CD4-positive, alpha-beta T cell treated with Interleukin-2 at 100 ng/mL for 4 hours (primary cell): ENCODE measurements at places on chromosomes 7 and 10.

DNA sequence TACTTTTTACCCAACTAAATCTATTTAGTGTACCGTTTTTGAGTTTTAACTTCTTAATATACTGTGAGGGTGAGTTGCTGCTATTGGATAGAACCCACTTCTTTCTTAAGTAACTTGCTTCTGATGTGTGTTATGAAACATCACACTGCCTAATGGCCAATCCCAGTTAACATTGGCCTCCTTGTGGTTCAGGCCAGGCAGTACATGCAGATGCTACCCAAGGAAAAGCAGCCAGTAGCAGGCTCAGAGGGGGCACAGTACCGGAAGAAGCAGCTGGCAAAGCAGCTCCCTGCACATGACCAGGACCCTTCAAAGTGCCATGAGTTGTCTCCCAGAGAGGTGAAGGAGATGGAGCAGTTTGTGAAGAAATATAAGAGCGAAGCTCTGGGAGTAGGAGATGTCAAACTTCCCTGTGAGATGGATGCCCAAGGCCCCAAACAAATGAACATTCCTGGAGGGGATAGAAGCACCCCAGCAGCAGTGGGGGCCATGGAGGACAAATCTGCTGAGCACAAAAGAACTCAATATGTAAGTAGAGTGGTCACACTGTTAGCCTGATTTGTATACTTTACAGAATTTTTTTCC is 39.7 kb downstream of the TES start:
- no peak for DNase-seq

GRCh38 chr7:66507764-66508296 is 120.9 kb upstream of the KCTD7 start:
- no peak for DNase-seq

DNA sequence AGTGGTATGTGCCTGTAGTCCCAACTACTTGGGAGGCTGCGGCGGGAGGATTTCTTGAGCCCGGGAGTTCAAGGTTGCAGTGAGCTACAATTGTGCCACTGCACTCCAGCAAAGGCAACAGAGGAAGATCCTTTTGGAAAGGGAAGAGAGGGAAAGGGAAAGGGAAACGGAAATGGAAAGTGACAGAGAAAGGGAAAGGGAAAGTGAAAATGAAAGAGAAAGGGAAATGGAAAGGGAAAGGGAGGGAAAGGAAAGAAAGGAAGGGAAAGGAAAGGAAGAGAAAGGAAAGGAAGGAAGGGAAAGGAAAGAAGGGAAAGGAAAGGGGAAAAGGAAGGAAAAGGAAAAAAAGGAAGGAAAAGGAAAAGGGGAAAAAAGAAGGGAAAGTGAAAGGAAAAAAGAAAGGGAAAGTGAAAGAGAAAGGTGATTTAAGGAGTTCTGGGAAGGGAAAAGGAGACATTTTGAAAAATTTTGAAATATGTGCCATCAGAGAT is 2.3 kb upstream of the ZC3HAV1 start:
- no peak for DNase-seq

DNA sequence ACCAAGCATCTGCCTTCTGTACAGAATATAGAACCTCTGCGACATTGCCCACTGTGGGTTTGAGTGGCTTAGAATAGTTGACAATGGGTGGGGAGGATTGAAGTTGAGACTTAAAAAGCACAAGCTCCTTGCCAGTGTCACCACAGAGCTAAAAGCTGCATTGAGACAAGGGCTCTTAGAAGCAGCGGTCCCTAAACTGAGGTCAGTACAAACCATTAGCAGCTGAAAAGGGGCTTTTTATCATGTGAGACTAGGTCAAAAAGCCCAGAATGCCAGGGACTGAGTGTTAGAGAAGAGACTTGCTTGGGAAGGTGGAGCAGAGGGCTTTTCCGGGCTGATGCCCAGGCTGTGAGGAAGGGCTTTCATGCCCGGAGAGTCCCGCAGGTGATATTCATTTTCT is 91.3 kb downstream of the POU6F2 start:
- DNase-seq: no peak

DNA sequence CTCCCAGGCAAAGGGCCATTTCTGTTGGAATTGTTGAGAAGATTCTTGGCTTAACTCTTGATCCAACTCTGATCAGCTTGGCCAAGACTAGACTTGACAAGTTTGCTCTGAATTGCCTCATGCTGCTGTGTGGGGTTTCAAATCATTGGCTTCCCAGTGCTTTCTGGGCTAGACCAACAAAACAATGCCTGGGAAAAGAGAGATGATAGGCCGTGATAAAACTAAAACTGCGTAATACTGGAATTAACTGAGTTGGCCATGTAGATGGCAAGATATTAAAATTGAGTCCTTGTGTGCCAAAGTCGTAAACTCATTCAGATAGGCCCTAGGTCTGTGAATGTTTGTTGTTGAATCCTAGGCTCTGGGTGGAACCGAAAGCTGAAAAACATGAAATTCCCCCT is 222.6 kb downstream of the MGMT start:
- DNase-seq: no peak

DNA sequence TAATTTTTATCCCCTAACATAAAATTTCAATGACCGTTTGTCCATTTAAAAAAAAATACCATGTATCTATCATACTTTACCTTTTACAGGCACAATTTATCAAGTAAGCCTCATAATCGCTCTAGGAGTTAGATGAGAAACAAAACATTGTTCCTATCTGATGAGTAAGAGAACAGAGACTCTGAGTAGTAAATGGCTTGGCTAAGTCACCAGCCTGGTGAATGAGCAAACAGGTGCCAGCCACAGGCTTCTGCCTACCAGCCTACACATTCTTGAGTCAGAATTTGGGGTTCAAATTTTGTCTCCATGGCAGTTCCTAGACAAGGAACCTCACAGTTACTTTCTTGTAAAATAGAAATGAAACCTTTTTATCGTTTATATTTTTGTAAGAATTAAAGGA is 235.4 kb downstream of the HGF start:
- no peak for DNase-seq

- DNase-seq: no peak
Measured at GRCh38 chr7:107262857-107263256, 94.1 kb downstream of the HBP1 start.

- DNase-seq: no peak
Measured at GRCh38 chr10:634256-634655, 55.2 kb downstream of the DIP2C start.

GRCh38 chr7:9507290-9507689 is 1073.9 kb downstream of the NXPH1 start:
- DNase-seq: no peak

- DNase-seq: no peak
Measured at GRCh38 chr10:133094286-133094685, 6.6 kb downstream of the ADGRA1 start.

- DNase-seq: no peak
Measured at GRCh38 chr7:151808400-151809145, 68.3 kb downstream of the PRKAG2 start.

GRCh38 chr7:651032-651728 is 75.3 kb upstream of the DNAAF5 start:
- peak; percentile 20 for DNase-seq

DNA sequence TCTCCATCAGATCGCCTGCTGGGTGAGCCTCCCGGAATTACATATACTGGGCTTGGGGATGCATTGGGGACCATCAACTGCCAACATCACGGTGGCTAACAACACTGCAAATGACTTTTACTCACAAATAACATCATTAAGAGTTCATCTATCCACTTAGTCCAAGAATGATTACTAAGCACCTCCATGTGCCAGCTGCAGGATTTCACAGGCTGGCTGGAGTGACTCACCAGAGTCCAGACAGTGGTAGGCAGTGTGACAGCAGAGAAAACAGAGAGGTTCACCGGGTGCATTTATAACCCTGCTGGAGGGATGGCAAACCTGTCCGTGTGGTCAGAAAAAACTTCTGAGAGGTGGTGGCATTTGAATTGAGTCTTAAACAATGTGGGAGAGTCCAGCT is 3.2 kb upstream of the IGFBP3 start:
- DNase-seq: no peak

DNA sequence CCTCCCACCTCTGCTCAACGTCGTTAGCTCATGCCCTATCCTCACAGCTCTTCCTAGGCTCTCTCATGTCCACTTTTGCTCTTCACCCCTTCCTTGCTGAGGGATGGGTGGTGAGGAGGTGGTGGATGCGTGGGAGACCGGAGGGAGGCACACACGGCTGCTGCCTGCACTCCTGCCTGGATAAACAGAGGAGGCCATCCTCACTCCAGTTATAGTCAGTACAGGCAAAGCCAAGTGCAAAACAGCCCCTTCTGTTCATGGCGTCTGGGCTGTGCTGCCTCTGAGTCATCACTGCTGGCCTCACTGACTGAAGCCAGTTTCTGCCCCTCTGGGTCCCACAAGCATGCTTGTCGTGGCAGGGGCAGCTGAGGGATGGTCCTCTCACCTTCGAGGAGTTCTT is 31.9 kb upstream of the LRRC4 start:
- no peak for DNase-seq

DNA sequence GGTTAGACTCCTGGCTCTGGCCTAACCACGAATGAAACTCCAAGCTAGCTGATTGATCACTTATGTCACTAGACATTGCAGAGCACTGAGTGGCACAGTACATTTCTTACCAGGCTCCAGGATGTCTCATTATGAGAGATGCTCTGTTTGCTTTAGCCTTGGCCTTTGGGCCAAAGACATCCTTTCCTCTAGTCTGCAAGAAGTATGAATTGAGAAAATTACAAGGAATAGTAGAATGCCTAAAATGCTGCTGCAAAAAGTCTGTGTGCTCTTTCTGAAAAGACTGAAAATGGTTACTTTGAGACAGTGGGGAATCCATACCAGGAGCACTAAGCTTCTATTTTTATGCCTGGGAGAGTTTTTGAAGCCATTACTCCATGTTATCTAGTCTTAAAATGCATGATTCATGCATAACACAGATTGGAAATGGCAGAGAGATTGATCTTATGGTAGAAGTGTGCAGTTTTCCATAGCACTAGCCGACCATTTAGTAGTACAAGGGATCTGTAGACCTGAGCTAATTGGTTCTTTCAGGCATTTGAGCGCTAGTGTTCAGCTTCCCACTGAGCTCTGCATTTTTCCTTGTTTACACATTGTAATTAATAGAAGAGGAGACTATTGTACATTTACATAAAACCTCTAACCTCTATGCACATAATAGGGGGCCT is 303.8 kb downstream of the PRKG1 start:
- DNase-seq: no peak

DNA sequence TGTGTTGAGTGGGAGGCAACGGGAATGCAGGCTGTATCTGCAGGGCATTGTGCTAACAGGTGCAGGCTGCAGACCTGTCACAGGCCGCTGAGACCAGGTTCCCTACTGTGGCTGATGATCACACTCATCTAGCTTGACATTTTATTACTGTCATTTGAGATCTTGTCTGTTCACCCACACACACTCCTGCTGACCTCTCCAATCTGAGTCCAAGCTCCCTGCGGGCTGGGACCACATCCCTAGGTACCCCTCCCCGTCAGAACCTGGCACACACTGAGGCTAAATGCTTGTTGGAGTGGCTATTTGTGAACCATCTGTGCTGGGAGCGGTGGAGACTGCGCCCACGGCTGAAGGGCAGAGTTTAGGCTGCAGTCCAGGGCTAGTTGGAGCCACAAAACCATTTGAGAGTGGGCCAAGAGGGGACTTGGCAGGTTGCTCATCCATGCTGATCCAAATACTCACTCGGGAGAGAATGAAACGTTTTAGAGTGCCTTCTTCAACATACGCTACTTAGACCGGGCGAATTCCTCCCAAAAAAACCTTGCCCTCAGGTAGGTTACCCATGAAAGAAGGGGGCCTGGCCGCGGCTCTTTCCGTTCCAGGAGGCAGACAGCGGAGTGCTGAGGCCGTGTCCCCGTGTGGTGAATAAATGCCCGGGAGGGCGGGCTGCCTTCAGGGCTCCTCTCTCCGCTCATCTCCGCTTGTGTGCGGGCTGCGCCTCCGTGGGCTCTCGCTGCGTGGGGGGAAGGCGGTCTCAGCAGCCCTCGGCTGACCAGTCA is 164.4 kb downstream of the RGS10 start:
- DNase-seq: no peak

GRCh38 chr10:59085711-59086502 is 90.5 kb upstream of the PHYHIPL start:
- no peak for DNase-seq

GRCh38 chr7:143519411-143520131 is 41.9 kb downstream of the TAS2R41 start:
- no peak for DNase-seq

DNA sequence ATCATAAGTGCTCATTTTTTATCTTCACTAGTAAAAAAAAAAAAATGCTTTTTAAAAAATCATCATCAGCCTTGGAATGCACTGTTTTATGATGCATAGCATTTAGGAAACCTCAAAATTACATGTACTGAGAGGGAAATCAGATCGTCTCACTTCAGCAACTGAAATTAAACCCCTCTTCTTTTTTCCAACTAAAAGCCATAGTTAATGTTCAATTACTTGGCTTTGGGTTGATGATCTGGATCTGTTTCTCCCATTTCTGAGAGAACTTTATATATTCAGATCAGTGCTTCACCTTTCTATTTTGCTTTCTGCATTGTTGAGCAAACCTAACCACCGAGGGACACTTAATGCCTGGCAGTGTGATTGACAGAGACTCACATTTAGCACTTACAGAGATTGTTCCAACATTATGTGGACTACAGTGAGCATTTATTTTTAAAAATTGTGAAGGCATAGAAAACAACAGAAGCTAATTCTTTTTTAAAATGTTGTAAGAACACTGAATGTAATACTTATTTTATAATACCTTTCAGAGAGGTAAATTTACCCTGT is 678.4 kb downstream of the PHTF2 start:
- no peak for DNase-seq

DNA sequence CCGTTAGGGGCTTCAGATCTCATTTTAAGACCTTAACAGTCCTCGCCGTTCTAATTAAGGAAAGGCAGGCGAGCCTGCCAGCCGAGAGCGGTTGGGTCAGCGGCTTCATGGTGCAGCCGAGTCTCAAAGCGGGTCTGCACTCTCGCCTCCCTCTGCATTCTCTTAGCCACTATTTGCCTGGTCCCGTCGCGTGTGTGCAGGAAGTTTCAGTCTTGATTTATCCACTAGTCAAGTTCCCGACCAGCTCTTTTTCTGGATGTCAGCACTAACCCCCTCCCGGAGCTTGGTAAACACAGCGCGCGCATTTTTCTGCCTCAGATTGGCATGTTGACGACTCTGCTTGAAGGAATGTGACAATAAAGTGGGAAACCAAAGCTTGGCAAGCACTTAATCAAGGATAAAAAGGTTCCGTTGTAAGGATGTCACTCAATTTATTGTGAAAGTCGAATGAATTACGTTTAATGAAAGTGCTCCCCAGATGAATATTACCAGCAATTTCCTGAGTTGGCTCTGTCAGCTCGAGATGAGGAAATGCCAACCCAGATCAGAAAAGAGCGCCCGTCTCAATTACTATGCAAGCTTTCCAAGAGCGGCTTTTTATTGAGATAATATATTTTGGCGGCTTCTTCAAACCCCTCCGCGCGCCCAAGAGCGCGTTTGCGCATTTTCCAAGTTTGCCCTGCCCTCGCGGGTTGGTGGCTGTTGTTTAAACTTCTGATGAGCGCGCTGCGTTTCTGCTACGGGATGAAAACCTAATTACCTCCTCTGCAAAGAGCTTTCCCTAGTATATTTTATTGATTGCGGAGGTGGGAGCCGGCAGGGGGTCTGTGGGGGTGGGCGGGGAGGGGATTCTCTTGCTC is 7.9 kb downstream of the NXPH1 start:
- no peak for DNase-seq

GRCh38 chr10:95425592-95426465 is 135.0 kb upstream of the PDLIM1 start:
- no peak for DNase-seq

- DNase-seq: no peak
Measured at GRCh38 chr7:148623586-148624282, 33.2 kb downstream of the C7orf33 start.

GRCh38 chr7:99571768-99572167 is 13.3 kb downstream of the ZNF655 start:
- DNase-seq: no peak
